Stomach (tissue), 19 donors: ENCODE measurements at places on chromosomes 5 and 9. TPM values are rescaled to one million over a fixed set of nuclear protein-coding genes. Genes with fewer than 3 reads are reported as not detected.

The ACSL6 gene
- polyA plus RNA-seq = 0.19 TPM

- DNase-seq = peak; percentile 42
These were observed 109.2 kb upstream of the SHB start for GRCh38 chr9:38178237-38178636.

GRCh38 chr5:109996246-109996645 is 306.5 kb downstream of the MAN2A1 start:
- peak; percentile 26 for DNase-seq

DNA sequence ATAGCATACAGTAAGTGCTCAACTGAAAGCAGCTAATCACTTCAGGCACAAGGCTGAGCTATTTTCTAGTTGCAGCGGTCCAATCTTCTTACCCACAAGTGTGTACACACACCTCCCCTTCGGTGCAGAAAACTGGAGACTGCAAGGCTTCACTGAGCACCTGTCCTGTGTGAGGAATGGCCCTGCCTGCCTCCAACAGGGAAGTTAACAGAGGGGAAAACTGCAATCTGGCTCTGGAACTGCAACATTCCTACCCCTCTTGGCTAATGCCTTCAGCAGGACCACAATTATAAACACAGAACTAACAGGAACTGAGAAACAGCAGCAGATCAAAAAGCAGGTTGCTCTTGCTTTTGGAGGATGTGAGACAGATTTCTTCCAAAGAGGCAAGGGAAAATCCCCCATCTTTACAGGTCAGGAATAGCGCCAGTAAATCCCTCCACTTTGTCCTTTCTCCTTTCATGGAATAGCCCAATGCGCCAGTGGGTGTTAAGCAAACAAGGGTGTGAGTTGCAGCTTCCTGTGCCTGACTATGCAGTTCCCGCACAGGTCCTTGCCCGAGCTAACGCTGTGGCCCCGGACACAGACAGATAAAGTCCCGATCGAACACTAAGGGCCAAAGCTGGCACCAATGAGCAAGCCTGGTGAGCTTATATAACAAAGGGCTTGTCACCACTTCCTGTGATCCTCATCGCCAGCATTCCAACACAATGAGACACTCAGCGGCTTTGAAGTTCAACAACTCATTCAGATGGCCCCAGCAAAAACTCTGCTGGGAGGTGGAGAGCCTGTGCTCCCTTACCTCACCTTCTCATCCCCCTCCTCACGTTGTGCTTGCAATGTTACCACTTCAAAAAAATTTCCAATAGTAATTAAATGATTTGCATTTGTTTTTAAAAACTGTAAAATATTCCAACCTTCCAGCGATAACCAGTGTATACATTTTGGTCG is 21.5 kb downstream of the SHB start:
- peak; percentile 86 for DNase-seq

The PTGER4 gene
- 1.9 TPM for polyA plus RNA-seq

The LECT2 gene
- polyA plus RNA-seq = not detected

DNA sequence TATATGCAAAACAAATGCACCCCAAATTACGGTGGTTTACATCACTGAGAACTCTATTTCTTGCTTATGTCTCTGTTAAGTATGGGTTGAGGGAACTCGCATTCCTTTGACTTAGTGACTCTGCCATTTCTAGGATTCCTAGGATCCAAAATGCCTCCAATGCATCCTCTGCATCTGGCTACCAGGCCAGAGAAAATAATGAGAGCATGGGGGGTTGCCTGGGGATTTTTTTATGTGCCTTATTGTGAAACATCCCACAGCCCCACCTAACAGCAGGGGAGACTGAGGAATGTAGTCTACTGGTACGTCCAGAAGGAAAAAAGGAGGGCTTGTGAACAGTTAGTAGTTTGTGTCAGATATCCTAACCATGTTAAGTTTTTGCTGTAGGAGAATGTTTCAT is 466.0 kb upstream of the ARRDC3 start:
- DNase-seq = no peak

DNA sequence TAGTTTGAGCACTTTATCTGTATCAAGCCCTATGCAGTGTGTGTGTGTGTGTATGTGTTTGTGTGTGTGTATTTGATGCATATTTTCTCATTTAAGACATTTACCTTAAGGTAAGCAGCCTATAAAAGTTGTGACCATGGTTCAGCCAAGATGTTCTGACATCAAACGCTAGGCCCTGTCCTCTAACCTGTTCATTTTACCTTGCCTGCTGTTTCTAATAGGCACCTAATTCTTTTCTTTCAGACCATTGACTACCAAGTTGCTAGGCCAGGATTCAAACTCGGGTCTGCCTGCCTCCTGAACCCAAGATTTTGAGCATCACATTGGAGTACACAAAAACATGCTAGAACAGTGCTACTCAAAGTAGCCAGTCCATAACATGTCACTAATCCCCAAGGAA is 274.5 kb downstream of the PLK2 start:
- DNase-seq = no peak
